ENCODE measurements at places on chromosomes 3 and 15. TPM values are rescaled to one million over a fixed set of nuclear protein-coding genes. Genes with fewer than 3 reads are reported as not detected.

- H3K4me3 ChIP-seq, result no peak overlapping the region
- DNase-seq, result no peak
- H3K27ac ChIP-seq, result no peak overlapping the region
- no peaks in the 10 kb centered on the region for H3K27me3 ChIP-seq
- no peaks in the 10 kb centered on the region for H3K4me1 ChIP-seq
Observed at GRCh38 chr3:191528589-191528988, 67.6 kb downstream of the PYDC2 start.

DNA sequence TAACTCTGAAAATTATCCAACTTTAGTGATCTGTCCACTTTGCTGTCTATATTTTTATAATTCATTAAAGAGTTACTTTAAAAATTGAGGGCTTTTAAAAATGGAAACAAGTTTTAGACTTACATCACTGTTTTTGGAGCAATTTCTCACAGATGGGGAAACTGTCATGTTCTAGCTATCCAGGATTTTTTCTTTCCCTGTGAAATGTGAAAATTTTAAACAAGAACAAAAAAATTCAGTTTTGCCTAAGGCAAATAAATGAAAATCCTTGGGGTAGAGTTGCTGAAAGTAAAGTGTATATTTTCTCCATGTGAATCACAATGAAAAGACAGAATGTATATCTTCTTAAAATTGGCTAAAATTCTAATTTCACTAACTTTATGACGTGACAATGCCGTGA lies 553.7 kb downstream of the MCTP2 start:
- H3K27ac ChIP-seq, result no peak overlapping the region
- no peak for DNase-seq
- H3K36me3 ChIP-seq, result no peaks in the 10 kb centered on the region
- H3K4me3 ChIP-seq, result no peak overlapping the region
- H3K4me1 ChIP-seq, result no peaks in the 10 kb centered on the region

GRCh38 chr3:185820973-185821758 lies 3.7 kb downstream of the IGF2BP2 start:
- DNase-seq, result no peak
- H3K4me3 ChIP-seq, result no peak overlapping the region
- no peak overlapping the region for H3K27ac ChIP-seq
- peaks cover 64% of the 10 kb centered on the region for H3K27me3 ChIP-seq
- peaks cover 10% of the 10 kb centered on the region for H3K4me1 ChIP-seq
- no peaks in the 10 kb centered on the region for H3K36me3 ChIP-seq

GRCh38 chr15:39596358-39597051 lies 15.6 kb downstream of the THBS1 start:
- DNase-seq, result no peak
- no peak overlapping the region for H3K27ac ChIP-seq
- no peak overlapping the region for H3K4me3 ChIP-seq
- peaks cover 6% of the 10 kb centered on the region for H3K27me3 ChIP-seq

The SNX1 gene
- total RNA-seq, result 129 TPM

- H3K4me3 ChIP-seq, result no peak overlapping the region
- H3K27me3 ChIP-seq, result peaks cover 6% of the 10 kb centered on the region
- H3K27ac ChIP-seq, result no peak overlapping the region
Observed at GRCh38 chr3:184576457-184577240, 15.1 kb downstream of the EPHB3 start.

The MCTP2 gene
- total RNA-seq, result 46.7 TPM

GRCh38 chr15:29434280-29434679 lies 164.7 kb upstream of the NSMCE3 start:
- H3K4me3 ChIP-seq, result no peak overlapping the region
- no peak overlapping the region for H3K27ac ChIP-seq
- no peaks in the 10 kb centered on the region for H3K4me1 ChIP-seq
- H3K27me3 ChIP-seq, result peaks cover 5% of the 10 kb centered on the region
- DNase-seq, result no peak
- H3K36me3 ChIP-seq, result no peaks in the 10 kb centered on the region

GRCh38 chr3:102904629-102905028 lies 469.8 kb downstream of the ZPLD1 start:
- H3K27ac ChIP-seq, result no peak overlapping the region
- no peak for DNase-seq
- H3K36me3 ChIP-seq, result no peaks in the 10 kb centered on the region
- no peaks in the 10 kb centered on the region for H3K4me1 ChIP-seq
- H3K27me3 ChIP-seq, result no peaks in the 10 kb centered on the region

The CRABP1 gene
- total RNA-seq, result not detected

The CFAP91 gene
- not detected for total RNA-seq

The SLC51B gene
- not detected for total RNA-seq

The TERC gene
- total RNA-seq, result 1.9 TPM

GRCh38 chr3:156518726-156519125 lies 36.2 kb downstream of the SSR3 start:
- DNase-seq, result no peak
- H3K36me3 ChIP-seq, result peaks cover 11% of the 10 kb centered on the region

DNA sequence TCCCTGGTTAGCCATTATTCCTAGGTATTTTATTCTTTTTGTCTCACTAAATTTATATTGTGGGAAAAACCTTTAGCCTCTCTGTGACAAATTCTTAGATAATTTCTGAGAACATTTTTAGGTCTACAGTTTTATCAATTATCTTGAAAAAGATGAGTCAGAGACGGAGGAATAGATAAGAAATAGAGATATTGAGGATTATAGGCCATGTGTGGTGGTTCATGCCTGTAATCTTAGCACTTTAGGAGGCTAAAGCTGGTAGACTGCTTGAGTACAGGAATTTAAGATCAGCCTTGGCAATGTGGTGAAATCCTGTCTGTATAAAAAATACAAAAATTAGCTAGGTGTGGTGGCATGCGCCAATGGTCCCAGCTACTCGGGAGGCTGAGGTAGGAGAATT lies 960.2 kb downstream of the SQOR start:
- no peaks in the 10 kb centered on the region for H3K27me3 ChIP-seq
- no peak overlapping the region for H3K4me3 ChIP-seq
- no peaks in the 10 kb centered on the region for H3K4me1 ChIP-seq
- DNase-seq, result no peak
- no peak overlapping the region for H3K27ac ChIP-seq
- no peaks in the 10 kb centered on the region for H3K36me3 ChIP-seq

The TMEM212 gene
- not detected for total RNA-seq

GRCh38 chr15:33001926-33002325 lies 192.6 kb downstream of the FMN1 start:
- H3K36me3 ChIP-seq, result no peaks in the 10 kb centered on the region
- peaks cover 10% of the 10 kb centered on the region for H3K27me3 ChIP-seq
- H3K4me3 ChIP-seq, result no peak overlapping the region

DNA sequence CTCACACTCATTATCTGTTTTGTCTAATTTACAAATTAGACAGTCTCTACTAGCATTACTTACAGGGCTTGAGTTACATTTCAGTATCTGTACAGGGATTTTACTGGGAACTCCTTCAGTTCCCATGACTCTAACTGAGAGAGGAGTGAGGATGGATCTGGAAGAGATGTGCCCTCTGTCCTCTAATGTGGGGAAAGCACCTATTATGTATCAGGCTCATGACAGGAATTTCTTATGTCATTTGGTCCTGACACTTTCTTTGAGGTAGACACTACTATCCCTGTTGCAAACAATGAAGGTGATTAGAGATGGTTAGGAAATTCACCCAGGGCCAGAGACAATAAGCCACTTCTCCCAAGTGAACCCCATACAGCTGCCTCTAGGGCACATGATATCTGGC lies 10.9 kb upstream of the NCKIPSD start:
- no peak overlapping the region for H3K4me3 ChIP-seq
- no peaks in the 10 kb centered on the region for H3K27me3 ChIP-seq
- no peak for DNase-seq
- H3K27ac ChIP-seq, result peak overlapping the region; percentile 7

The PLSCR5 gene
- total RNA-seq, result not detected

The NLGN1 gene
- total RNA-seq, result not detected

The RGMA gene
- 0.23 TPM for total RNA-seq

The CIB1 gene
- 120 TPM for total RNA-seq

DNA sequence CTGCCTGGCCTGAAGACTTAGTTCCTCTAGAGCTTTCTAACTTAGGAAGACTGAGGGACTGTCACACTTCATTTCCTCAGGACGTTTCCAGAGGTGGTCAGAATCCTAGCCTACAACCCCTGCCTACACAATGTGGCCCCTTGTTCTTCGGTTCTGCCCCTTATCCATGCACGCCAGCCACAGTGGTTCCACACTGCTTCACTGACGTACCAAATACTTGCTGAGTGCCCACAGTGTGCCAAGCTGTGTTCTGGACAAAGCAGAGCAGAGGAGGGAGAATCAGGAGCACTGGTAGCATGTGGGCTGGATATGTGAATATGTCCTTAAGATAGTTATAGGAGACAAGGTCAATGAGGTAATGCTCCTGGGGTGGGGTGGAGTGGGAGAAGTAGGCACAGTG lies 70.5 kb upstream of the SAMMSON start:
- no peak for DNase-seq
- H3K4me3 ChIP-seq, result no peak overlapping the region
- H3K27me3 ChIP-seq, result no peaks in the 10 kb centered on the region
- no peak overlapping the region for H3K27ac ChIP-seq
- H3K36me3 ChIP-seq, result no peaks in the 10 kb centered on the region

- DNase-seq, result no peak
- peaks cover 34% of the 10 kb centered on the region for H3K36me3 ChIP-seq
- peaks cover 23% of the 10 kb centered on the region for H3K4me1 ChIP-seq
- H3K27me3 ChIP-seq, result no peaks in the 10 kb centered on the region
Observed at GRCh38 chr3:129106866-129107565, 14.6 kb downstream of the RAB43 start.

DNA sequence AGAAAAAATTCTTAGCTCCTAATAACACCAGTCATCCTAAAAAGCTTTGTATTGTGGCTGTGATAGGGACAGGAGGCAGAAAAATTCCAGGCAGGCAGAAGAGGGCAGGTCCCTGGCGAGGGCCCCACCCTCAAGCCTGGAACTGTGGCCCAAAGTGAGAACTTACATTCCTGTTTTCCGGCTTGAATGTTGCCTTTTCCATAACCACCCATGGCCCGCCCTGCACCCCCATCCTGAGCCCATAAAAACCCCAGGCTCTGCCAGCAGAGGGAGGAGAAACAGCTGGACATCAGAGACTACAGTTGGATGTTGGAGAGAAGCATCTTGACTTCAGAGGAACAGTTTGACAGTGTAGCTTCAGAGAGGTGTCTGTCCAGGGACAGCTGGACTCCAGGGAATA lies 37.3 kb downstream of the SLCO2A1 start:
- H3K4me3 ChIP-seq, result no peak overlapping the region
- peaks cover 17% of the 10 kb centered on the region for H3K27me3 ChIP-seq

- no peaks in the 10 kb centered on the region for H3K27me3 ChIP-seq
- H3K4me1 ChIP-seq, result peaks cover 52% of the 10 kb centered on the region
Observed at GRCh38 chr3:48558493-48559134, 2.0 kb upstream of the PFKFB4 start.

DNA sequence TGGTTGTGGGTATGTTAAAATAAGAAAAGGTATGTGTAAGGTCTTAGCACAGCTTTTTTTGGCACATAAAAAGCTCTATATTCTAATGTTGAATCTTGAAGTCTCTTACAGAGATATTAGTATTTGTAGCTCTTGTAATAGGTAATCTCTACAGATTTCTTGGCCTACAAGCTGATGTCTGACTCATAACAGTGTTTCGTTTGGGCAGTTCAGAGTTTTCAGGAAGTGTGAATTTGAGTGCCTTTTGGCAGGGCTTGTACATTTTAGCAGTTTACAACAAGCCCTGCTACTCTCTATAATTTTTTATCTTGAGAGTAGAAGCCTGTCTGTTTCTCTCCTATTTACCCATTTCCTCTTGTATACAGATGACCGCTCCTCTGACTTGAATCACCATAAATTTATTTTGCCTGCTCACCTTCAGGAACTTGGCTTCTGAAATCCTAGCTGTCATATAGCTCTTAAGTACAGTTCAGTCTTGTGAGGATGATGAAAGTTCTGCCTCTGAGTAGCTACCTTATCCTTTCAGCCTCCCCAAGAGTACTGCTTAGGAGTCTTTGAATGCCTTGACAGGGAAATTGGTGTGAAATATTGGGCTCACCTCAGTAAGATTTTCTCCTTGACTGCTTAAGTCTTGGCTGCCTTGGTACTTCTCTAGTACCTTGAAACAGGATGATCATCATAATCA lies 419.9 kb upstream of the RARB start:
- no peak overlapping the region for H3K4me3 ChIP-seq
- H3K27ac ChIP-seq, result no peak overlapping the region
- no peaks in the 10 kb centered on the region for H3K27me3 ChIP-seq
- DNase-seq, result no peak
- no peaks in the 10 kb centered on the region for H3K4me1 ChIP-seq
- H3K36me3 ChIP-seq, result no peaks in the 10 kb centered on the region

The RAB5A gene
- 60.0 TPM for total RNA-seq

DNA sequence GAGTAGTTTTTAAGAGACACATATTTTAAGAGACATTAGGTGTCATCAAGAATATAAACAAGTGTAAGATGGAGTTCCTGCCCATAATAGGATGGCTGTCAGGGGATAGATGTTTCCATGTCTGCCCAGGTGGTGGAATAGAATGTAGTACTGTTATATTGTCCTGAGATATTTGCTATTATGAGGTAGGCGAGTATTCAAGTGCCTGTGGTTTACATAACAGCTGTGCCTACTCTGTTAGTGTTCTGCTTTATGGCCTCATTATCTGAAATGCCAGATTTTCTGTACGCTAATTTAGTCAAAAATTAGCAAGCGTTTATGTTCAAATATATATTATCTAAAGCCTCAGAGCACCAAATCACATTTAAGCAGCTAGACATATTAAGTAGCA lies 360.2 kb upstream of the ROPN1 start:
- H3K27ac ChIP-seq, result no peak overlapping the region
- no peaks in the 10 kb centered on the region for H3K36me3 ChIP-seq

DNA sequence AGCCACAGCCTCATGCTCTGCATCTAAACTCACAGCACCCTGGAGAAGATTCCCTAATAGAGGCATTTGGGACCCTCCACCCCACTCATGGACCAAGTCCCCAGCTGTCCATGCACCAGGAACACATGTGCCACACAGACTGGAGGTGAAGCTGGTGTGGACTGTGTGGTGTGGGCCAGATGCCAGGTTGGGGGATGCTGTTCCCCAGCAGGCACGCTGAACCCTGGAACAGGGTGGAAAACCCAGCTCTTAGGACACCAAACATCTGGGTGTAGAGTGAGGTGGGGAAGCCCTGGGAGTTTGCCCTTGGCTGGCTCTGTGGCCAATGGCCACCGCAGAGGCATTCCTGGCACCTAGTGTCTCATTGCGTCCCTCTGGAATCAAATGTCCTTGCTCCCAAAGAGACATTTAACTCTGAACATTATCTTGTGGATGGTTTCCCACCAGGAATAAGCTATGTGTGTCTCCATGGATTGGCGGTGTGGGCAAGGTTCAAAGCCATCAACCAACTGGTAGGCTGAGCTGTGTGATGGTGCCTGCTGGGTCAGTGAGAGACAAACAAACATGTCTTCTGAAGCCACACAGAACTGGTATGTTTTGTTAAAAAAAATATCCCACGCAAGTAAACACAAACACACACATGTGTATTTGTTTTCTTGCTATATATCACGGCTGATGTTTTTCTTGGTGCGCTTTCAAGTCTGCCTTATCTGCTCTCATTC lies 65.0 kb downstream of the EXOG start:
- peaks cover 5% of the 10 kb centered on the region for H3K27me3 ChIP-seq
- H3K4me3 ChIP-seq, result no peak overlapping the region
- DNase-seq, result no peak
- H3K27ac ChIP-seq, result no peak overlapping the region
- H3K36me3 ChIP-seq, result no peaks in the 10 kb centered on the region
- H3K4me1 ChIP-seq, result no peaks in the 10 kb centered on the region

All from activated CD4-positive, alpha-beta memory T cell treated with anti-CD3 and anti-CD28 coated beads, Interleukin-2, amount 10 ng/mL, durations not matched to agents 7 days and 5 days (primary cell).